Progenitor cell of endocrine pancreas (in vitro differentiated cells): ENCODE measurements at places on chromosomes 2 and 18.

DNA sequence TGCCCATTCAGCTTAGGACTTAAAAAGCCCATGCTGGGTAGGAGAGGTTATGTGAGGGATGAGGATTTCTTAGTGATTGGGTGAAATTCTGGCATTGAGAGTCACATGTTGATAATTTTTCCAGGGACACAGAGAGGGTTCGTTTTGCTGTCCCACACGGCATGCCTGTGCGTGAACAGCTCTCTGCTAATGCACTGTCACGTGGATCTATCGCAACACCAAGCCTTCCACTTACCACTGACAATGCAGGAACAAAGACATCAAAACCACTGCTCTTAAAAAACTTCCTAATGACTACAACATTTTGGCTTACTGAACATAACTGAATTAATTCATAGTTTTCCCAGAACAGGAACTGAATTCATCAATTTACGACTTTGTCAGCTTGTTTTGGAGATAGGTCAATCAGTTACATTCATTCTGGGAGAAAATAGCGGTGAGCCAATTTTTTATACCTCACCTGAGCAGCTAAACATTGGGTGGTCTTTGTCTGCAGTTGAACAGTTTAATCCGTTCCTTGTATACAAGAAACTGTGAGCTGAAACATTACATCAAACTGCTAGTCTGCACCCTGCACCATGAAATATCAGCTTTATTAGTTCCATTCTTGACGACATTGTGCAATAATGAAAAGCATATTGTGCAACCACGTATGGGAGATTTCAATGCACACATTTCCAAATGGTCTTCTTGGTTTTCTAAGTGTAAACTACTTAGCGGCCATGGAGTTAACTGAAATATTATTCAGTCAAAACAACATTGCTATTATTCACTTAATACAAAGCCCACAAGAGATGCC lies 127.1 kb downstream of the LPIN1 start:
- no peak for DNase-seq

- DNase-seq, result no peak
Observed at GRCh38 chr18:11982981-11983380, 1.7 kb downstream of the IMPA2 start.

GRCh38 chr2:176178038-176178756 lies 10.3 kb upstream of the HOXD1 start:
- DNase-seq, result no peak

GRCh38 chr2:64108666-64109241 lies 35.5 kb downstream of the PELI1 start:
- DNase-seq, result no peak

DNA sequence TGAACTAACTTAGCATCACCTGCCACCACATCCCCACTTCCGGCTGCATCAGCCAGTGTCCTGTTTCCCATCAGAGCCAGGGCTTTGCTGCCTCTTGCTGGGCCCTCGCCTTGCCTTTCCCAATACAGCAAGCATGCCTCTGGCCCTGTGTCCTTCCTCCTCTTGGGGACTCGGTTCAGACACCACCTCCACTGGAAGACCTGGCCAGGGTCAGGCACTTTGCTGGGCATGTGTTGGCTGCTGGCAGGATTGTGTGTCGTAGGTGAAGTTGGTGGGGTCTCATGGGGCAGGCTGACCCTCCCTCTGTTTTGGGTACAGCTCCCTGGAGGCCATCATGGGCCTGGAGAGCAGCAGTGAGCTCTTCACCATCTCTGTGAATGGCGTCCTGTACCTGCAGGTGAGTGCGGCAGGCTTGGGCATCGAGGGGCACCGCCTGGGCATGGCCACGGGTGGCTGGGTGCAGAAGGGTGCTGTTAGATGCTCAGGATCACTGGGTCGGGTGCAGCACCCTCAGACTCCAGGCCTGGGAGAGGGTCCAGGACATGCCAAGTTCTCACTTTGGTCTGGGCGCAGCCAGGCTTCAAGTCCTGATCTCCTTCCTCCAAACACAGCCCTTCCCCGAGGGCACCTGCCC lies 6.6 kb downstream of the ERFE start:
- DNase-seq, result no peak

- peak; percentile 13 for DNase-seq
Observed at GRCh38 chr2:133171393-133172004, 396.8 kb downstream of the NCKAP5 start.

GRCh38 chr18:3665780-3666525 lies 216.0 kb downstream of the TGIF1 start:
- DNase-seq, result peak; percentile 74

GRCh38 chr2:32652555-32653209 lies 24.8 kb downstream of the TTC27 start:
- DNase-seq, result no peak

GRCh38 chr2:141417246-141417797 lies 713.5 kb downstream of the LRP1B start:
- DNase-seq, result no peak

DNA sequence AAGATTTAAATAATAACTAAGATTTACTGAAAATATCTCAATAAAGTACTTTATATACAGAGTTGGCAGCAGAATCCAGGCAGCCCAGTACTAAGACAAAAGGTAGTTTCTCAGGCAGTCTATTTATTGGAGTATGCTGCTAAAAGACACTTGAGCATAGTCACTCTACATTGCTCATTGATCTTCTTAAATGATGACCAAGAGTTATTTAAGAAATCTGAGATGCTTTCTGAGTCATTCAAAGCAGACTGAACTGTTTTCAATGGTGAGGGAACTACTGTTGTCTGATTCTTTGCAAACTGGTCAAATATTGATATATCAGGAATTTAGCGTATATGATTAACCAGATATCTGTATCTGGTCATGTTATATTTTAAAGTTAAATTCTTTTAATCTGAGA lies 133.6 kb downstream of the PHLPP1 start:
- no peak for DNase-seq

DNA sequence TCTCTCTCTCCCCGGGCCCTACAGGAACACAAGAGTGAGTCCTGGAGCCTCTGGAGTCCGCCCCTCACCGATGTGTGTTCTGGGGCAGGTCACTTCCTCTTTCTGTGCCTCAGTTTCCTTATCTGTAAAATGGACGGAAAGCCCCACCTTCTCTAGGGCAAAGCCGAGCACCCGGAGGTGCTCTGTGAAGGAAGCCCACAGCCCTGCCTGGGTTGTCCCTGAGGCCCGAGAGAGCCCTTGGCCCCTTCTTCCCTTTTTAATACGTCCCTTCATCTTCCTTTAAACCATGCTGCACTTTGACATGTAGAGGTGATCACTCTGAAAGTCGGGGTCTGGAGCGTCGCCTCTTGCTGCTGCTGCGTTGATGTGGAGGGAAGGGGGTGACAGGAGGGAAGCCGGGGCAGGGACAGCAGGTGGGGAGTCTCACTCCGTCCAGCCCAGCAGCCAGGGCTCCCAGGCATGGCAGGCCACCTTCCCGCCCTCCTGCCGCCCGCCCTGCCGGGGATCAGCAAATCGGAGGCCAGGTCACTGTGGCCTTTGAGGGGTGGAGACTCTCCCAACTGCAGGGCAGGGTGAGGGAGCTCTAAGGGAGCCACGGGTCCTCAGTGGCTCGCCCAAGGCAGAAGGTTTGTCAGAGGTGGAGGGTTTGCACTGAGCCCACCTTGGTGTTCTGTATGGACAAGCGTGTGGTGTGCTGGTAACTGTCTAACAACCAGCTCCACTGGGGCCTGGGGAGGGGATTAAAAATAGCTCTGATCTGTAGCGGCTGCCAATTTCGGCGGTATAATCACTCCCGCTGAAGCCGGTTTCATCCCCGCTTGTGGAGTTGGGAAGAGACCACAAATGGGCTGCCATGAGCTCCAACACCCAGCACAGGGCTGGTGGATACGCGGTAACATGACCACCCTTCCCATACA lies 135.9 kb upstream of the ID2 start:
- no peak for DNase-seq

GRCh38 chr18:2919600-2919999 lies 72.8 kb downstream of the EMILIN2 start:
- DNase-seq, result no peak

GRCh38 chr18:10213526-10213925 lies 240.9 kb upstream of the APCDD1 start:
- no peak for DNase-seq

GRCh38 chr18:5747678-5748077 lies 147.6 kb downstream of the TMEM200C start:
- DNase-seq, result no peak

DNA sequence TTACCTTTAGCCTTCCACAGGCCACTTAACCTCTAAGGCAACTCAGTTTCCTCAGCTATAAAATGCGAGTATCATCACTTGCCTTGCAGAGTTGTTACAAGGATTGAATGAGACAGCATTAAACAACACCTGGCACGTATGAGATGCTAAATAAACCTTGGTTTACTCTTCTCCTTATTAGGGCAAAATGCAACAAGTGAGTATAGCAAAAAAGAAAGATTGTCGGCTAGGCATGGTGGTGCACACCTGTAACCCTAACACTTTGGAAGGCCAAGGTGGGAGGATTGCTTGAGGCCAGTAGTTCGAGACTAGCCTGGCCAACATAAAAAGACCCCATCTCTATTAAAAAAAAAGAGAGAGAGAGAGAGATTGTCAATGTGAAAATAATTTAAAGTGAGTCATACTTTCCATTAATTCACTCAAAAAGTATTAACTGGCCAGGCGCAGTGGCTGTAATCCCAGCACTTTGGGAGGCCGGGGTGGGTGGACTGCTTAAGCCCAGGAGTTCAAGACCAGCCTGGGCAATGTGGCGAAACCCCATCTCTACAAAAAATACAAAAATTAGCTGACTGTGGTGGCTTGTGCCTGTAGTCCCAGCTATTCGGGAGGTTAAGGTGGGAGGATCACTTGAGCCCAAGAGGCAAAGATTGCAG lies 8.0 kb downstream of the ATAD2B start:
- no peak for DNase-seq

DNA sequence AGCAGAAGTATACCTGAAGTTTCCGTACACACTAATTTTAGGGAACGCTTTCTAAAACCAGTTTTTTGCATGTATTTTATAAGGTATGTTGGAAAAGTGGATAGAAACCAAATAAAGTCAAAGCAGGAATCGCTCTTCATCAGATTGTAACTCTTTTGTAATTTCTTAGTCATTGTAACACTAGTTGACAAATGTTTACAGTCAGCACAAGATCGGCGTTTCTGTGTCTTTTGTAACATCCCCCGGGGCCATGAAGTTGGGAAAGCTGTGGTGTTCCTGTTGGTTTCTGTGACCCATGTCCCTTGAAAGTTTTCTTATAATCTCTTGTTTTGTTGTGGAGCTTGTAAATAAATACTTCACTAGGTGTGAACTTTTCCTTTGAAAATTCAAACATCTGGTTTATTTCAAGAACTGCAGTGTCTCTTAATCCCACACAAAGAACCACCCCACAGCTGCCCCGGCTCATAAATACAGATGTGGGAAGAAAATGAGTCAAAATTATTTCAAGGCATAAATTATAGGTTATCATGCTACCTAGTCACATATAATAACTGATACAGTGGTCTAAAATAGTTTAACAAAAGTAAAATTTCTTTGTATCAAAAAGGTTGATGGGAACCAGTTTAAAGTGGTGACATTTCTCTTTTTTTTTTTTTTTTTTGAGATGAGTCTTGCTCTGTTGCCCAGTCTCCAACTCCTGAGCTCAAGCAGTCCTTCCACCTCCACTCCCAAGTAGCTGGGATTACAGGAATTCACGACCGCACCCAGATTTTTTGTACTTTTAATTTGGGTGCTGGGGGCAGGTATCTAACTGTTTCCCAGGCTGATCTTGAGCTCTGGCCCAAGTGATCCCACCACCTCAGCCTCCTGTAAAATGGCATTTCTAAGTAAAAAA lies 751 bp upstream of the NMI start:
- no peak for DNase-seq
